ENCODE measurements at places on chromosomes 2 and 18.

DNA sequence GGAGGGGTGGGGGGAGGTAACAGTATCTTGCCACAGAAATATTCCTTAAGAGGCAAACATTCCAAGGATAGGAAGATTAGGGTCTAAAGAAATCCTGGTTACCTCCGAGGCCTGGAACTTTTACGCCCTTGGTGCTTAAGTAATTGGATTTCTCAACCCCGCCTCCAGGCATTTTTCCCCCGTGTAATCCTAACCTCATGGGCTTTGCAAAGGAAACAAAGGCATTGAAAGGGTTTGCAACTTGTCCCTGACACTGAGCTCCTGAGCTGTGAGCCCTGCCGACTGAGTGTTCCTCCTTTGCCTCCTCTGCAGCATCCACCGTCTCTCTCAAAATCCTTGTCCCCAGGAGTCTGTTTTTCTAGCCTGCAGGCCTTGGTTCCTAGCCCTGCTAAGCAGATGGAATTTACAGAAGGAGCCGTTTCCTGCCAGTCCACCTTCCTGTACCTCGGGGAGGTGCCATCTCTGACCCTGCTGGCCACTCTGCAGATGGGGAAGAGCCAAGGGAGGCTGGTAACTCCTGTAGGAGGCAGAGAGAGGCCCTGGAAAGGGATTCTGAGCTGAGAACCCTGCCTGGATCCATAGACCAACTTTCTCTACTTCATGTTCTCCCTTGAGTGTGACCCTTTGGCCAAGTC is 24.2 kb downstream of the TET3 start:
- no peak for DNase-seq

DNA sequence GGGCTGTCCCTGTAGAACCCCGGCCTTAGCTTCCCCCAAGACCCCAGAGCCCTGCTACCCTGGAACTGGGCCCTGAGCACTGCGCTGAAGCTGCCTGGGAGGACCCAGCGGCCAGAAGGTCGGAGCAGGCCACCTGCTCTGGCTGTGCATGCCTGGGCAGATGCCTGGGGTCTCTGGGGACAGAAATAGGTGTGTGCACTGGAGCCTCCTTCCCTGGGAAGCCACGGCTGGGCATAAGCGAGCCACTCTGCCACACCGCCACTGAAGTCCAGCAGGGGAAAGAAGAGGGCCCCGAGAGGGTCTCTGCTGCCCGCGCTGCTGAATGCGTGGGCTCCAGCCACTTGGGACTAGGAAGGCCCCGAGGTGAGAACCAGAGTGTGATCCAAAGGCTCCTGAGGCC is 6.7 kb downstream of the GBX2 start:
- DNase-seq, result no peak

- DNase-seq, result no peak
Measured at GRCh38 chr2:76429374-76429773, 718.7 kb upstream of the GCFC2 start.

DNA sequence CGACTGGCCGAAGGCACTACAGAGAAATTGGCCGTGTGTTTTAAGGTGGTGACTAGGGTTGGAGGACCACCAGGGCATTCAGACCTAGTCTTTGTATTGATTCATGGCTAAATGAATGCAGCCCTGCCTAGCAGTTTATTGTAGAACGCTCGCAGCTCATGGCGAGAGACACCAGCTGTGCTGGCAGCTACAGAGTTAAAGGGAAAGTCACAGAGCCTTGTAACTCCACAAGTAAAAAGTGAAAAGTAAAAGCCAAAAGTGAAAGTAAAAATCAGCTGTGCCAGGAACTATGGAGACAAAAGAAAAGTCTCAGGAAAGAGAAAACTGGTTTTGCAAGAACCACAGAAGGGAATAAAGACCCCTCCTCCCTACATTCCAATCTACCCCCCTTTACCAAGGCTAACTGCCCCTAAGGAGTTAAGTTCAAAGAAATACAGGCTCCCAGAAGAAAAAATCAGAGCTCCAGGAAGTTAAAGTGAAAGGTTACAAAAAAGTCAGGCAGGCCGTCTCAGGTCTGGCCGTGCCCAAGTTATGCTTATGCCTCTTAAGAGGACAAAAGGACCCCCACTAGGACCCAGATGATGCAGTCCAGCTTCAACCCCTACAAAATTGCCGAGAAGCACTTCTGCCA is 46.4 kb upstream of the SELENOI start:
- no peak for DNase-seq

DNA sequence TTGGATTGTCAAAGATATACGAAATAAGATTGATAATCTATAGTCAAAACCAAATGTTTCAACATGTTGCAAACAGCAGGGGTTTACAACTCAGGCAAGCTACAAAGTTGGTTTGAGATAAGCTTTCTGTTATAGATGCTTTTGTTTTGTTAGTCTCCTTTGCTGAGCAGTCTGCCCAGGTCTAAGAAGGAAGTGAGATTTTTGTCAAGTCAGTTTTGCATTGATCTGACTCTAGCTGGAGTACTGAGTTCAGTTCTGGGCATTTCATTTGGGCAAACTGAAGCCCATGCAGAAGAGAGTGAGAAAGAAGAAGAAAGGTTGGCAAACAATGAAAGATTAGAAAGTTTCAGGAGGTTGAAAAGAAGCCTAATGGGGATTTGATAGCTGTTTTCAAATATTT is 983.0 kb upstream of the SLC39A10 start:
- no peak for DNase-seq

GRCh38 chr18:46271488-46271887 is 167.3 kb downstream of the HAUS1 start:
- no peak for DNase-seq

GRCh38 chr2:3025984-3026383 is 351.6 kb downstream of the EIPR1 start:
- DNase-seq, result no peak

DNA sequence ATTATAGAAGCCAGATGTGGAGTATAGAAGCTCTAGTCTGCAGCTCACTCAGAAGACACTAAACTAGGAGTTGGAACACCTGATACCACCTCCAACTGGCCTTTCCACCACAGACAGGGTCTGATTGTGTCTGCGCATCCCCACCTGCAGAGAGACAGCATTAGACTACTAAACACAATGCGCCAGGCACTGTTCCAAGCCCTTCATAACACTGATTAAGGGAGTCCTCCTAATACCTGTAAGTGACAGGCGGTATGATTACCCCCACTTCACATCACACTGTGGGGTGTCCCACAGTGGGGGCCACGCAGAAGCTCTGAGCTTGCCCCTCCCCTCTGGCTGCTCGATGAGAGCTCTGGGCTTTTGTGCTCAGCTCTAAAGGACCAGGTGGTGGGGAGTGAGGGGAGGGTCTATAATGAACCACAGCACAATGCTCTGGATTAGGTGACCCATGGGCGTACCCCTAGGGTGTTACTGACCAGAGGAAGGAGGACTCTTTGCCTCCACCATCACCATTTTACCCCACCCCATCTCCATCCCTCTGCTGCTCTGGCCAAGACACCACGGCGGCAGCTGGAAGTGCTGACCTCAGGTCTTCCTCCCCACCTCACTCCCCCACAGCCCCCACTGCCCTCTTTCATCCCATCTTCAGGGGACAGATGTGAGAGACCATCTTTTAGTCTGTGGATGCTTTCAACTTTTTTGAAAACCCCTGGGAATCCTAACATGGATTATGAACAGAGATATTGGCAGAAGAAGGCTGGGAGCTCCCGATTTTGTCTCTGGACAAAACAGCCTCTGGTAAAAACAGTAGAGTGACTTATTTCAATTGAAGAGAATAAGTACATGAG is 145.1 kb downstream of the GFPT1 start:
- no peak for DNase-seq

GRCh38 chr18:74996055-74996454 is 212.9 kb downstream of the PTGR3 start:
- no peak for DNase-seq

- DNase-seq, result no peak
Measured at GRCh38 chr18:63148449-63149301, 170.9 kb downstream of the BCL2 start.

- DNase-seq, result no peak
Measured at GRCh38 chr2:216235896-216236295, 126.7 kb downstream of the XRCC5 start.

DNA sequence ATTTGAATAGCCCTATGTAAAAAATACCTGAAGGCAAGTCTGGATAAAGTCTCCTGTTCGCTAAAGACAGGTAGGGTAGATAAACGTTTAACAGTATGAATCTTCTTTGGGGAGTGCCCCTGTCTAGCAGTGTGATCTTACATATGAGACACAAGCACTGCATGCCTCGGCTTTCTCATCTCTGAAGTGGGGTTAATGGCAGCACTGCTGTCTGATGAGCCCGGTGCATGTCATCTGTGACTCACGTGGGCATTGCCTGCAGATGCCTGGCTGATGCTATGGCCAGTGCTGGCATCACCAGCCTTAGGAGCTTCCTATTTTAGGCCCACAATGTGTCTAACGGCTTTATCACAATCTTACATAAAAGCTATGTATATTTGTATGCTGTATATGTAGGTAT is 50.1 kb downstream of the GALR1 start:
- no peak for DNase-seq

DNA sequence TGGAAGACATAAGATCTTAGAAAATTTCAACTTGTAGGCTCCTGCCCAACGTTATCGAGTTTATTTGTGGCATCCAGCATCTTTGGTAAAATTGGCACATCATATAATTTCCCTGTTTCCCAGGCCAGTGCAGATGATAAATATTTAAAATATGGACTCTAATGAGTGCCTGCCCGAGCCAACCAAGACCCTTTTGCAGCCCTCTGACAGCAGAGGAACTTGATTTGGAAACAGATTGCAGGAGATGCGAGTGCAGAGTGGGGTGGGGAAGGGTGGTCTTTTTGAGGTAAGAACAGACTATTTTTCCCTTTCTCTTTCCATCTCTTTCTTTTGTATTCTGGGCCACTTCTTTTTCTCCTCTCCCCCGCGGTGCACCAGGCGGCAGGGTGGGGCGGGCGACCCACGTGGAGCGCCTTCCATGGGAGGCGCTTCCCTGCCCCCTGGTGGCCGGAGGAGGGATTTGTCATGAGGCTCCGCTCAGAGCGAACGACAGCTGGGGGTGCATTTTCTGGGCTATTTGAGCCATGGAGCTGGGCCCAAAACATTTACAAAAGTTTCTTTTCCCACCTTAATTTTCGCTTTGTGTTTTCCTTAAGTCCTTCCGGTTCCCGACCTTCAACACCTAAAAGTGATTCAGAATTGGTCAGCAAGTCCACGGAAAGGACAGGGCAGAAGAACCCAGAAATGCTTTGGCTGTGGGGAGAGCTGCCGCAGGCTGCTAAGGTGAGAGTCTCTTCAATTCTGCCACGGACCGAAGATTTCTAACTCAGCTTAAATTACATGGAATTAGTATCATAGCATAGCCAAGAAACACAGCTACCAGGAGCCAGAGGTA is 32.7 kb downstream of the LPIN1 start:
- DNase-seq, result peak; percentile 28

GRCh38 chr18:21980744-21981143 is 188.6 kb upstream of the GATA6 start:
- no peak for DNase-seq

- DNase-seq, result no peak
Measured at GRCh38 chr2:159449504-159450124, 163.1 kb upstream of the WDSUB1 start.
